Heart left ventricle (tissue), 16 donors: ENCODE measurements at places on chromosomes 5 and 9.

- DNase-seq, result no peak
These were observed 3.6 kb upstream of the SCGB3A2 start for GRCh38 chr5:147874910-147875367.

DNA sequence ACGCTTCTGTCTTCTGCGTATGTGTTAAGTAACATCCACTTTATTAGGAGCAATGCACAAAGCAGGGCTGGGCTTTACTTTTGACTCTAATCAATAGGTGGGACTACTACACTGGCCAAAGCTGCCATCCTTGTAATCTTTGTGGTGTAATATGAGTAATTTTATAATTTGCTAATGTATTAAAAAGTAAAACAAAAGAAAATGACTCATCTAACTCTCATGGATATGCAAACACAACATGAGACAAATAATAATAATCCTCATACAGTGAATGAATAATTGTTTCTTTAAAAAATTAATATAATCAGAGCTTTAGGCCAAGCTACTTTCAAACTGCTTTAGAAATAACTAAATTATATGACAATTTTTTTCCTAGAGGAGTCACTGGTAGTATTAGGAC, 90.7 kb downstream of the NR3C1 start:
- DNase-seq, result no peak

GRCh38 chr5:76500633-76501393, 97.7 kb downstream of the IQGAP2 start:
- DNase-seq, result no peak

GRCh38 chr5:90690307-90690706, 131.7 kb downstream of the ADGRV1 start:
- no peak for DNase-seq

GRCh38 chr9:35311891-35312639, 150.3 kb downstream of the UNC13B start:
- peak; percentile 39 for DNase-seq

DNA sequence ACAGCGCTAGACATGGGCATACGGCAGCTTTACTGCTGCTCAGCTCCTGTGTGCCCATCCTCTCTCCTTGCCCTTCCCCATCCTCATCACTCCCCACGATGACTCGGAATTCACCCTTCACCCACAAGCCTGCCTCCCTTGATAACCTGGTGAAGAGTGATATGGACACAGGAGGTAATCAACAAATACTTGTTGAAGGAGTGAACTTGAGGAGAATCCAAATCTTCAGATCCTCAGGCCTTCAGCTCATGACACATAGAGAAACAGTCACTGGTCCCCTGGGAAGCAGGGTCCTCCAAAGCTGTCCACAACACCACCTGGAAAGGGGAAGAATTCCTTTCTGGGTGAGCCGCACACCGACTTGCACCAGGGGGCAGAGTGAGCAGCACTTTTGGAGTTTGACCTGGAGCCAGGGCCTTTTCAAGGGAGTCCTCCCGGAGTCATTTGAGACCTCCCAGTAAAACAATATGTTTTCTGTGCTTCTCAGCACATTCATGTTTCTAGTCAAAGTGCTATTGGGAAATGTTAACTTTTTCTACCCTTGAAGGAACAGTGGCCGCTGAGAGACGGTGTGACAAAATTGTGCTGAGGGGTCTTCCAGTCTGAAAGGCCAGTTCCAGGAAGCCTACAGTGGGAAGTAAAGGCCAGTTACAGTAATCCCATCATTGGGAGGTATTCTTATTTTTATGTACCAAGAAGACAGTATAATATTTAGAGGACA, 332.3 kb downstream of the CWC27 start:
- peak; percentile 59 for DNase-seq

DNA sequence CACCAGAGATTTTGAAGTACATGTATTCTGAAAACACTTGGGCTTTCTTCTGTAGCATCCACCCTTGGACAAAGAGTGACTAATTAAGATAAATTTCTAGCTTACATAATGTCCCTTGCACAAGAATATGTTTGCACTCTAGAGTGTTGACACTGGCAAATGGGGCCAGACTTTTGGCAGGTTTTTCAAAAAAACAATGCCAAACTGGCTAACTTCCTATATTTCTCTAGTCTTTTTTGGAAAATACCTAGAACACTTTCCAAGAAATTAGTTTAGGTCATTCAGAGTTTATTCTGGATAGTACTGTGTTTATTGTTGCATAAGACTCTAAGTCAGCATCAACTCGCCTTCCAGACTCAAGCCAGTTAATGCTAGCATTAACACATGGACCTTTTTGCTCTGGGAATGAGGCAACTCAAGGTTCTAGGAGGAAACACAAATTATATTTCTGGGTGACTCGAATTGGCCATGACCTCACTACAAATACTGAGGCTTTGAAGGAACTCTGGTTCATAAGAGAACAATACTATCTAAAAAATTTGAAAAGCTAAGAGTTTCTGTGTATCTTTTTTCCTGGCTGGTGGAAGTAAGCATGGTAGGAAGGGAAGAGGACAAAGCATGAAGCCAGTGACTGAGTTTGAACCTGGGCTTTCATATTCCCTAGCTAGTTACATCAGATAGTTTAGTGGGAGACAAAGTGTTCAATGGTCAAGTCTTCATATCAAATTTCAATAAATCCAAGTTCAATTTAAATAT, 101.6 kb downstream of the NREP start:
- peak; percentile 8 for DNase-seq

- peak; percentile 55 for DNase-seq
These were observed 29.8 kb upstream of the HMCN2 start for GRCh38 chr9:130235558-130236435.

DNA sequence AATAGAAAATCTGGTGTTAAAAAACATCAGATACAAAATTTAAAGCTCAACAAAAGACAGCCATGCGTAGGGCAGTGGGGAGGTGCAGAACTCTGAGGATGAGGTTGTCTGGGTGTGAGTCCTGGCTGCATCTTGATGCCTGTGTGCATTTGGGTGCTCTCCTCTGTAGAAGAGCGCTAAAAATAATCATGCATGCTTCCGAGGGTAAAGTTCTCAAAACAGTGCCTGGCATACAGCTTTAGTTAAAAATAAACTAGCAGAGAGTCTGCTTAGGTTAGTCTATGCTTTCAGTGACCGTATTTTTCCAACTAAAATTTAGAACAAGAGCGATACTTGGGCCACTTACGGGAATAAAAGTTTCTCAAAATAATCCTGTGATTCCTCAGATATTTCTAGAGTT, 55.5 kb upstream of the SPATA31C2 start:
- DNase-seq, result peak; percentile 15

- no peak for DNase-seq
These were observed 30.4 kb downstream of the GABBR2 start for GRCh38 chr9:98678244-98678842.

DNA sequence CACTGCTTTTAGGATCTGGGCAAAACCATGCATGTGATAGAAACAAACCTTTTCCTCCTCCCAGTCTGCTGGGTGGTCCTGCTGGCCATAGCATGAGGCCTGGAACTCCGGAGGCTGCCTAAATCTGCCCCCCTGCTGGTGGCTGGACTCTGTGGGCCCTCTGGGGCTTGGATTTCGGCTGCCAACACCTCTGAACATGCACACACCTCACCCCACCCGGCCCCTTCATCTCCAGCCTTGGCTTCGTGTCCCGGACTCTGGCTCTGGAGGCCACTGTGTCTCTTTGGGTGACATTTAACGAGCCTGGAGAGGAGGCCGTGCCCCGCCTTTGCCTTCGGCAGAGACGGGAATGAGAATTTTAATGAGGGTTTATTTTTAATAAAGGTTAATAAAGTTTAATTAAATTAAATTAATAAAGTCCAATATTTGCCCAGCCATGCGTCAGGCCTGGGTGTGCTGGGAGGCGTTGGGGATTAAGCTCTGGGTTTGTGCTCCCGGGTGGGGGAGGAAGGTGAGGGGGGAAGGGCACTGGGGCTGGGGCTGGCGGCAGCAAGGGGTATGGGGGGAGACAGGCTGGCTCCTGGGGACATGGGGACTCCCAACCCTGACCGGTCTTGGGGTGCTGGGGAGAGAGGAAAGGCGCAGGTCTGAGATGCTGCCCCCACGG, 251.8 kb downstream of the PBX3 start:
- no peak for DNase-seq

DNA sequence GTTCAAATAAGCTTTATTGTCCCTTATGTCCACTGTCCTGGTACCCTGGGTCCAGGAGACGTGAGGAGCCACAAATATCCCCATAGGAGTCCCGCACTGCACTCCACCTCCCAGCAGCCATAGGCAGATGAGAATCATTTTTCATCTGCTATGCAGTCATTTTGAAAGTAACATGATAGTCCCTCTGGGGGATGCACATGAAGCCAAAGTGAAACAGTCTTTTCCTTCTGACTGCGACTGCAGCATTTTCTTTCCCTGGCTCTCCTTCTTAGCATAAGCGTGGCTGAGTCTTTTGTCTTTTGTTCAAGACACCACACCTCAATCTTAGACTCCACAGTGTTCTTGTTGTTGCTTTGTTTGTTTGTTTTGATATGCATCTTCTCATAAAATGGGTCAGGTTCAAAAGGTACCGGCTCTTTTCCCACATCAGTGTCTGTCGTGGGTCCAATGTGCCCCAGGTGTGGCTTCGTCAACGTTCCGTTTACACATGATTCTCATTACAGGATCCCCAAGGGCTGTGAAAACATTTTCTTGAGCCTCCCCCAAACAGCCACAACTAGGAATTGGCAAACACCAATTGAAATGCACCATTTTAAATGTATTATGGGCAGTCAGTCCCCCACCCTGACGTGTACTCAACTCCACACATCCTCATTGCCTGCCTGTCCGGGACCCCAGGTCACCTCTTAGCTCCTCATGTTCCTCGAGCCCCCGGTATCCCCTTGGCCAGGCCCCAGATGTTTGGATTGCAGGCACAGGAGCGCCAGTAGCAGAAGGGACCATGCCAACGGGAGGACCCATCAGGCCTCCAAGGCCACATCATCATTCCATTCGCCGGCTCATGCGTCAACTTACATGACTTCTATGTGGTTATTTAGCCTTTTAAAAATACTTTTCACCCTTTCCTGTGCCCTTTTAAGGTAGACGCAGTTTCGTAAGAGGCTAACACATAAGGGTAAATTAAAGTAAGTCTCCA, 237.8 kb upstream of the DAPK1 start:
- DNase-seq, result no peak

- DNase-seq, result no peak
These were observed 3.8 kb upstream of the FBXW11 start for GRCh38 chr5:172010278-172010677.

DNA sequence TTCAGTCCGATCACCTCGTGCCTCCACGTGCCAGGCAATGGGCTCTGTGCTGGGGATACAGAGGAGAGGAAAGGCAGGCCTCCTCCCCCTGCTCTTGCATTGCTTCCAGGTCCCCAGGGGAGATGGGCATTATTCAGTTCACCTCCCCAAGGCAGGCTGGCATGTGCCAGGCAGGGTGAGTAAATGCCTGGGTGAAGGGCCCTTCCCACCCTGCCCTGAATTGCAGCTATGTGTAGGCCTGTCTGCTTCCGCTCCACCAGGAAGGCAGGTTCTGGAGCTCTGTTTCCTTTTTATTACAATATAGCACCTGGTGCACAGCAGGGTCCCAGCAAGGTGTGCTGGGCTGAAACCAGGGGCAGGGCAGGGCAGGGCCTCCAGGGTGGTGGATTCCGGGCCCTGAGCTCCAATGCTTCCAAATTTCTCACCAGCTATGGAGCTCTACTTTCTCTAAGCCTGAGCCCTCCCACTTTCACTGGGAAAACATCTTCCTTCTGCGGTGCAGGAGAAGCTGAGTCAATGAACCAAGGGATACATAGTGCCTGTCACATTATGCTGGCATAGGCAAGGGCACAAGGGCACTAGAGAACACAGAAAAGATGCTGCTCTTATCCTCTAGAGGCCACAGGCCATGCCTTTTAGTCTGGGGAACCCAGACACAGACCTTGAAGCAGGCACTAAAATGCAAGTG, 42.0 kb downstream of the SHB start:
- no peak for DNase-seq

DNA sequence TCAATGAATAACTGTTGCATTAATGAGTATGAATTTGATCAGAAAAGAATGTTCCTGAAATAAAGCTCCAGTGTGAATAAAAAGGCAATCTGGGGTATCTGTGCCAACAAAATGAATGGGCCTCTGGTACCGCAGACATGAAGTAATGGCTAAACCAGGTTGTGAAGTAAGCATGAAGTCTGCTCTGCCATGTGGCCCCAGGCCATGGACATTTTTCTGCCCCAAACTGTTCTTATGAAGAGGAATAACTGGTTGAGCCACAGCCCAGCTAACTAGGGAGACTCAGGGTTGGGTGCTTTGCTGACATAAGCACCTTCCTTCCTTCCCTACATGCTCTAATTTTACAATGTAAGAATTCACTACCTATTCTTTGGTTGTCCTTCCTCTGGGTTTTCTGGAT, 147.4 kb upstream of the LRRTM2 start:
- no peak for DNase-seq

GRCh38 chr5:111134087-111134486, 41.9 kb downstream of the WDR36 start:
- DNase-seq, result no peak

- DNase-seq, result no peak
These were observed 65.2 kb downstream of the RETREG1 start for GRCh38 chr5:16551628-16552027.

- no peak for DNase-seq
These were observed 278.6 kb upstream of the C9orf72 start for GRCh38 chr9:27851858-27852257.

DNA sequence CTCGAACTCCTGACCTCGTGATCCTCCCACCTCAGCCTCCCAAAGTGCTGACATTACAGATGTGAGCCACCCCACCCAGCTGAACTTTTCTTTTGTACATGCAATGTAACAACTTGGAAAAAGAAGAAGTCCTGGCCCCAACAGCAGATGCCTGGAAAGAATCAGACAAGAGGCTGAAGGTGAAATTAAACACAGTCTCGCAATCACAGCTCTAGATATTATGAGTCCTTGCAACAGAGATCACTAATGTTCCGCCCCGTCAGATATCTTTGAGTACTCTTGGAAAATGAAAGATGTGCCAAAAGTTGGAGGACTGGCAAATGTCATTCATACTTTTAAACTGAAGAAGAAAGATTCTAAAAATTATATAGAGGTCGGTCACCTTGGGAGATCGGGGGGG, 254.3 kb downstream of the GLIS3 start:
- DNase-seq, result no peak

GRCh38 chr9:124788542-124789217, 11.7 kb downstream of the OLFML2A start:
- no peak for DNase-seq

DNA sequence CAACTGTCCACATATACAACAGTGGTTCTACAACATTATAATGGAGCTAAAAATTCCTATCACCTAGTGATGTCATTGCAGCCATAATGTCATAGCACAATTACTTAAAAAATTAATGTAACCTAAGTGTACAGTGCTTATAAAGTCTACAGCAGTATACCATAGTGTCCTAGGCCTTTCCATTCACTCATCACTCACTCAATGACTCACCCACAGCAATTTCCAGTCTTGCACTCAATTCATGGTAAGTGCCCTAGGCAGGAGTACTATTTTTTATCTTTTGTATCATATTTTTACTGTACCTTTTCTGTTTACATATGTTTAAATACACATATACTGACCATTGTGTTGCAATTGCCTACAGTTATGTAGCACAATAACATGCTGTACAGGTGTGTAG, 9.6 kb upstream of the PUM3 start:
- no peak for DNase-seq

- DNase-seq, result no peak
These were observed 62.1 kb downstream of the FAT2 start for GRCh38 chr5:151528996-151529395.

GRCh38 chr5:122420091-122420490, 108.1 kb downstream of the SNCAIP start:
- no peak for DNase-seq
